ENCODE measurements at places on chromosomes 13 and 19. TPM values are rescaled to one million over a fixed set of nuclear protein-coding genes. Genes with fewer than 3 reads are reported as not detected.

GRCh38 chr13:25502551-25502950, 130.8 kb downstream of the ATP8A2 start:
- DNase-seq = no peak

Gene PLEKHG2
- 11.6 TPM for total RNA-seq

DNA sequence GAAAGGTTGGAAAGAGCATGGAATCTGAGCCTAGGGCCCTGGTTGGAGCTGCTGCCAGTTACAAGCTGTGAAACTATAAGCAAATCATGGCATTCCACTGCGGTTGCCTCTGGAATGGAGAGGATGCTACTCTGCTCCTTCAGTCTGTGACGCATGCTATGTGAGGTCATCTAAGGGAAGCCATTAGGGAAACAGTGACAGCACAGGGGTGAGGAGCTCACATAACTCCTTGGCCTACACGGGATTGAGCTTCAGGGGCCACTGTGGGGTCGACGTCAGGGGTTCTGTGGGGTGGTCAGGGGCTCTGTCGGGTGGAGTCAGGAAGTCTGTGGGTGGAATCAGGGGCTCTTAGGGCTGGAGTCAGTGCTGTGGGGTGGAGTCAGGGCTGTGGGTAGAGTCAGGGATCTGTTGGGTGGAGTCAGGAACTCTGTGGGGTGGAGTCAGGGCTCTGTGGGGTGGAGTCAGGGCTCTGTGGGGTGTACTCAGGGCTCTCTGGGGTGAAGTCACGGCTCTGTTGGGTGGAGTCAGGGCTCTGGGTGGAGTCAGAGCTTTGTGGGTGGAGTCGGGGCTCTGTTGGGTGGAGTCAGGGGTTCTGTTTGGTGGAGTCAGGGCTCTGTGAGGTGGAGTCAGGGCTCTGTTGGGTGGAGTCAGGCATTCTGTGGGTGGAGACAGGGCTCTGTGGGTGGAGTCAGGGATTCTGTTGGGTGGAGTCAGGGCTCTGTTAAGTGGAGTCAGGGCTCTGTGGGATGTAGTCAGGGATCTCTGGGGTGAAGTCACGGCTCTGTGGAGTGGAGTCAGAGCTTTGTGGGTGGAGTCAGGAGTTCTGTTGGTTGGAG, 35.8 kb upstream of the MEDAG start:
- DNase-seq = peak; percentile 65

DNA sequence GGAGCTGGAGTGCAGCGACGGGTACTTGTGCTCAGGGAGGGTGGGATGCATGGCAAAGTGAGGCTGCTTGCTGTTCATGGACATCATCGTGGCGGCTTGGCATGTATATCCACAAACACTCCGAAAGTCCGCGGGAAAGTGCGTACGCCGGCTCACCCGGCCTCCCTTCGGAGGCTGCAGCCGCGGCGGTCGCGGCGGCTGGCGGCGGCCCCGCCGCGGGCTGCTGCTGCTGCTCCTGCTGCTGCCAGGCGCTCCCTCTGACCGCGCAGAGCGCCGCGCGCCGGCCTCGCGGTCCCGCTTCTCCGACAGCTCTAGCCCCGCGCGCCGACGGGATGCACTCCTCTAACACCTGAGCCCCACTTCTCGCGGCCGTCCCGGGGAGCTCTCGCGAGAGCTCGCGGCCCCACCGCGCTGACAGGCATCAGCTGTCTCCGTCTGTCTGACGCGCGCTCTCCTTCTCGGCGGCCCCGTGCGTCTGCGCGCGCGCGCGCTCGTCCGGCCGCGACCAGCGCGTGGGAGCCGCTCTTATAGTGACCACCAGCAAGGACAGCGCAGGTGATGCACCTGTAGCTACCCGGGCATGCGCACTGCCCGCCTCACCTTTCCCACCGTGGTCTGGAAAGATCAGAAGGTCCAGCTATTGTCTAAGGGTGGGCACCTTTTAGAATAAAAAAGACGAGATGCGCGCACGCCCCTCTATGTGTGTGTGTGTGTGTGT, at the start of gene POU4F1:
Gene POU4F1 (minus strand): TSS at position 313 of the 718 bp plus-strand sequence. CDS start 226 bp downstream, at position 87.
- no peak for DNase-seq

Gene NPAS1
- 0.16 TPM for total RNA-seq

- DNase-seq = no peak
Observed at GRCh38 chr13:37102896-37103295, 2.6 kb downstream of the CSNK1A1L start.

DNA sequence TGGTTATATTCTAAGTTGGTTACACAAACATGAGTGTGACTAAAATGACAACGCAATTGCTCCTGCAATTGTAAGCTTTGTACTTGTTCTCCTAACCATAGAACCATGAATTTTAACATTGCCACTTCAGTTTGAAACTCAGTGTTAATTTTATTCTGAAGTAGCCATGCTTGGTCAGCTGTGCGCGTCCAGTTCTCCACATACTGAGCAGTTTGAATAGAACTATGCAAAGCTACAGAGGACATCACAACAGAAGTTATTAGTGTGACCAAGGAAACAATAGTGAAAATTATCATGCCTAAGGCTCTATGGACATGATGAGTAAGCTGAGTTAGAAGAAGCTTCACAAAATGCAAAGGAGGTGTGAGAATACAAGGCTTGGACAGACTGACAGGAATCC, 19.6 kb upstream of the ZNF100 start:
- no peak for DNase-seq

DNA sequence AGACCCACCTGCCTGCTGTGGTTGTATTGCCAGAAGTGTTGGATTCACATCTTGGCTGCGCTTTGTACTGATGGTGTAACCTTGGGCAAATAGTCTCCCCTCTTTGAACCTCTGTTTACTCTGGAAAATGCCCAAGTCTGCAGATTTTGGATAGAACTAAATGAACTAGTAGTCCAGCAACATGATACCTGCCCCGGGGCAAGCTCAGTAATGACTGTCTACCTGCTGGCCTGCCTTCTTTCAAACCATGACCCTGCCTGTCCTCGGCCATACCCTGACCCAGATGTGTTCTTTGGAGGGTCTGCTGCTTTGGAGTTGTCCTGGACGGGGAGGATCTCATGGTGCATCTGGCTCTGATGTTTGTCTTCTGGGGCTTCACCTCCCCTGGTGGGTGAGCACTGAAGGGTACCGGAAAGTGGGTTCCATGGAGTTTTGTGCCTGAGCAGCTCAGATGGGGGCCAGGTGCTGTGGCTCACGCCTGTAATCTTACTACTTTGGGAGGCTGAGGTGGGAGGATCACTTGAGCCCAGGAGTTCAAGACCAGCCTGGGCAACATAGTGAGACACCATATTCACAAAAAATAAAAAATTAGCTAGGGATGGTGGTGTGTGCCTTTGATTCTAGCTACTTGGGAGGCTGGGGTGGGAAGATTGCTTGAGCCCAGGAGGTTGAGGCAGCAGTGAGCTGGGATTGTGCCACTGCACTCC, 59.5 kb downstream of the TNFRSF19 start:
- no peak for DNase-seq

DNA sequence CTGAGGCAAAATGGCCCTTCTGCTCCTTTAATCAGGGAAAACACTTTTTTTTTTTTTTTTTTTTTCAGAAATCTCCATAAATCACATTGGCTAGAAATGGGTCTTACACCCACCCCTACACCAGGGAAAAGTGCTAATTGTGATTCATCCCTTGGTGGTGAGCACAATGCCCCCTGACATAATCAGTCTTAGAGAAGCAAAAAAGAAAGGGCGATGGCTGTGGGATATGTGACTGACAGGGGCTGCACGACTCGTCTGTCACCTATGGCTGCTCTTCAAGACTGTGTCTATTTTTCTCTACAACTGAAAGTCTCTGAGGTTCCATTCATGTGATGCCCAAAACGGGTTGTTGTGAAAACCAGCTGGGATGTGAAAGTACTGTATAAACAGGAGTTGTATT, 3.6 kb upstream of the GPC6 start:
- DNase-seq = no peak

DNA sequence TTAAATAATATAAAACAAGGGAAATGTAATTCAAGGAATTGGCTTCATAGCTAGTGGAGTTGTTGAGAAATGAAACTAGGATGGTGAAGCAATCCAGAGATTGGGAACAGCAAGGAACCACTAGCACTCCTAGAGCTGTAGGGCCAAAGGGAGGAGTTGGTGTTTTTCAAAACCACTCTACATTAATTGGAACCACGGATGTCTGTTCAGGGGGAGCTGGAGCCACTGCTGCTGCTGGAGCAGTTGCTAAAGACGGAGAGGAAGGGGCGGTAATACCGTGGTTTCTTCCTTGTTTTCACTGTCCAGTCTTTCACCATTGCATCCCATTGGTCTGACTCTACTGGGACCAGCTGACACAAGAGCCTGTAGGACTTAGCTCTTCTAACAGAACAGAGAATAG, 8.5 kb downstream of the DNAJC15 start:
- DNase-seq = no peak

GRCh38 chr13:74644229-74644628, 510.0 kb upstream of the KLF12 start:
- no peak for DNase-seq

GRCh38 chr13:43003010-43003409, 11.0 kb upstream of the EPSTI1 start:
- DNase-seq = no peak

GRCh38 chr13:112715715-112716460, 26.1 kb downstream of the ATP11A start:
- no peak for DNase-seq

- no peak for DNase-seq
Observed at GRCh38 chr19:31154021-31154420, 195.2 kb downstream of the TSHZ3 start.

DNA sequence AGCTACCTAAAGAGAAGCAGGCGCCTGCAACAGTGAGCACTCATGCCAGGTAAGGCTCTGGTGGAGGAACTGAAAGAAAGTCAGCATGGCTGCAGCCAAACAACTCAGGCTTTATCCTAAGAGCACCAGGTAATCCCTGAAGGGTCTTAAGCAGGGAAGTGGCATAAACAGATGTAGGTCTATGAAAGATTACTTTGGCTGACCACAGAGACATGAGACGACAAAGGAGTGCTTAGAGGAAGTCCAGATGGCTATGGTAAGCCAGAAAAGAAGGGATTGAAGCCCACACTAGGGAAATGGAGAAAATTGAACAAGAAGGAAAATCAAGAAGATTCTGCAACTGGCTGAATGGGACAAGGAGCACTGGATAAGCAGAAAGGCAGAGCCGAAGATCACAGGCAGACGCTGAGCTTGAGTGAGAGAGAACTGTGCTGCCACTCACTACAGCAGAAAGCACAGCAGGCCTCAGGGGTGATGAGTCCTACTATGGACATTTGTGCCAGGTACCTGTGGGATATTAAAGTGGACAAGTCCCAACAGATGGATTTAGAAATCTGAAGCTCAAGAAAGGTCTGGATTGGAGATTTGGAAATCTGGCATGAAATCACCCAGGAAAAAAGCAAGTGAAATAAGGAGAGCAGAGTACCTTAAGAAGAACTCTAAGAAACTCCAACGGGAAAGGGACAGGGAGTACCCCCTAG, 4.2 kb downstream of the RCBTB1 start:
- DNase-seq = no peak

DNA sequence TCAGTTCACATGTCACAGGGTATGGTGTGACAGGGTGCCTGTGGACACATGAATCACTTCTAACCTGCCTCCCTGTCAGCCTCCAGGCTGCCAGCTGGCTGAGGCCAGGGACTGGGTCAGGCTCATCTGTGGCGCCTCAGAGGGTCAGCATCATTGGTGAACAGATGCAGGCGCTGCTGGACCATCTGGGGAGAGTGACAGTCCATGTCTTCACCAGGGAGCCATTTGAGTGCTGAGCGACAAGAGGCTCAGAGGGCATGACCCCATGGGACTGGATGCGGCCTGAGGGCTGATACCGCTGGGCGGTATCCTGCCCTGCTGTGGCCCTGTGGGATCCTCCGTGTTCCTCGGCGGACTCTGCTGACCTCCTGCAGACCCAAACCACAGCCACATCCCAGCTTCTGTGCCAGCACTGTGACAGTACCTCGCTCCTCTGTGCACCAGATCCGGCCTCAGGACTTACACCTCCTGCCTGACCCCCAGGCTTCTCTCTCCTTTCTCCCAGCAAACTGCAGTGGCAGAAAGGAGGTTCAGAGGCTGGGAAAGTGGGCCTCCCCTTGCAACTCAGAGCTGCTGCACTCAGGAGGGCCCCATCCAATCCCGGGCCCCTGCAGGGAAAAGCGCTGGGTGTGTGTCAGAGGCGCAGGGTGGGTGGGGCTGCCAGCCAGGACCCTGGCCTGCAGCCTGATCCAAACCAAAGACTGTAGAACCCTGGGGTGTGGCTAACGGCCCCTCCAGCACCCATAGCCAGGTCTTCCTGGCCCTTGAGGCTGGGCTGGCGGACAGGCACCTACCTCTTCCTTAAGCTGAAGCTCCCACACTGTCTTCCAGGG, 10.2 kb downstream of the ACTMAP start:
- DNase-seq = no peak

Gene ONECUT3
- not detected for total RNA-seq

Gene ZNF627
- total RNA-seq = 5.5 TPM

GRCh38 chr19:46818812-46819211, 30.4 kb upstream of the SLC1A5 start:
- DNase-seq = no peak

Gene TUBB4A
- total RNA-seq = 0.41 TPM

Gene LILRA6
- 0.52 TPM for total RNA-seq

DNA sequence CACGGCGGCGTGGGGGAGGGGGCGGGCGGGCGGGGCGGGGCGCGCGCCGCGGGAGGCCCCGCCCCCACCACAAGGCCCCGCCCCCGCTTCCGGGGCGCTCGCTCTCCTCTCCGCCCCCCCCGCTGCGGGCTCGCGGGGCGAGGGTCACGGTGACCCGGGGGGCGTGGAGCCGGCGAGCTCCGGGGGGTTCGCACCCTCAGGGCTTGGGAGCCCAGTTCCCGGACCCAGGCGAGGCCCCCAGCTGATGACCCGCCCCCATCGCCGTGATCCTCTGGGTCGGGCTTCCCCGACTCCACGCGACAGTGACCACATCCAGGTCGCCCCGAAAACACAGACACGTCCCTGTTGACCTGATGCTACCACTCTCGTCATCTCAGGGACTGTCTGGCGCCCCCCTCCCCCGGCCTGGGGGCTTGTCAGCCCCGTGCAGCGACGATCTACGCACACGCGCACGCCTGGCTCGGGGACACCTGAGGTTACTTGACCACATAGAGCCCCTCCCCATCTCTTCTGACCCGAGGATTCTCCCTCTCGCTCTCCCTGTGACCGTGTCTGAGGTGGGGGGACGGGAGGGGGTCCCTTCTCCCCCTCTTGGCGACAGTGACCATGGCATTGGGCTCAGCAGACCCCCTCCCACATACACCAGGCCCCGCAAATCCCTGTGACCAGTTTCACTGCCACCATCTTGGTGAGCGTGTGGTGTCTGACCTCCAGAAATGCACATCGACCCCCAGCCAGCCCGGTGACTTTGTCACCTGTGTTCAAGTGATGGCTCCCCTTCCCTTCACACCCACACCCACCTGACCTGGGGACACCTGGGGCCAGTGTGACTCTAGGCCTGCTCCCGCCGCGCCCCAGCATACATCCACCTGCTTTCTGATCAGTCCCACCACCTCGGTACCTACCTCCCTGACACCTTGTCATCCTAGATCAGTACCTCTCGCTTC, 670 bp downstream of the MAP2K7 start:
- peak; percentile 83 for DNase-seq

- no peak for DNase-seq
Observed at GRCh38 chr19:618674-619285, 14.6 kb downstream of the POLRMT start.

Measured in heart left ventricle (tissue), 16 donors.